ENCODE measurements at places on chromosomes 4 and X.
A peak's percentile ranks its signal among the peaks of the same experiment; 100 is the strongest.

GRCh38 chr4:13920901-13921300 is 293.4 kb upstream of the BOD1L1 start:
- no peak for DNase-seq

DNA sequence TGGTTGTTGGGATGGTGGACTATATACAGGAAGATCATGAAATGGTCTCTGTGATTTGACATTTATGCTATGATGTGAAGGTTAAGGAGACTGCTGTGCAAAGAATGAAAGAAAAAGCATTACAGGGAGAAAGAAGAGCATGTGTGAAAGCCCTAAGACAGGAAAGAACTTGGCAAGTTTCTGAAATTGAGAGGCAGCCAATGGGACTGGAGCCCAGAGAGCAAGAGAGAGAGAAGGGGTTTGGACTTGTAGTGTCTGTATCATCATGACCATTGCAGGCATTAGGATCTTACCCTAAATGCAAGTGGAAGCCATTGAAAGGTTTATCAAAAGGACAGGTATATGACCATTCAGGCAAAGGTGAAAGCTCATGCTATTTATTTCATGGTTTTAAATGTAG is 147.1 kb downstream of the NAA11 start:
- DNase-seq, result peak; percentile 74

- DNase-seq, result no peak
Observed at GRCh38 chr4:109078724-109079123, 223.7 kb downstream of the COL25A1 start.

GRCh38 chrX:118148737-118149136 is 32.1 kb upstream of the KLHL13 start:
- no peak for DNase-seq

GRCh38 chrX:133534172-133534571 is 118.9 kb upstream of the GPC4 start:
- DNase-seq, result no peak

DNA sequence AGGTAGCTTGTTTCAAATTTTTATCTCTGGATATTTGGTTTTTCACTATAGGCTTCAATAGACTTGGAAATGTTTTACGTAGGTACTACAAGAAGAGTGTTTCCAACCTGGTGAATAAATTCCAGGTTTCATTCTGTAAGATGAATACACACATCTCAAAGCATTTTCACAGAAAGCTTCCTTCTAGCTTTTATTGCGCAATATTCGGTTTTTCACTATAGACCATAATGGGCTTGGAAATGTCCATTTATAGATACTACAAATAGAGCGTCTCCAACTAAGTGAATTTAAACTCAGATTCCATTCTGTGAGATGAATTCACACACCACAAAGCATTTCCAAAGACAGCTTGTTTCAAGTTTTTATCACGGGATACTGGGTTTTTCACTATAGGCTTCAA is 857.7 kb upstream of the HS3ST1 start:
- no peak for DNase-seq

DNA sequence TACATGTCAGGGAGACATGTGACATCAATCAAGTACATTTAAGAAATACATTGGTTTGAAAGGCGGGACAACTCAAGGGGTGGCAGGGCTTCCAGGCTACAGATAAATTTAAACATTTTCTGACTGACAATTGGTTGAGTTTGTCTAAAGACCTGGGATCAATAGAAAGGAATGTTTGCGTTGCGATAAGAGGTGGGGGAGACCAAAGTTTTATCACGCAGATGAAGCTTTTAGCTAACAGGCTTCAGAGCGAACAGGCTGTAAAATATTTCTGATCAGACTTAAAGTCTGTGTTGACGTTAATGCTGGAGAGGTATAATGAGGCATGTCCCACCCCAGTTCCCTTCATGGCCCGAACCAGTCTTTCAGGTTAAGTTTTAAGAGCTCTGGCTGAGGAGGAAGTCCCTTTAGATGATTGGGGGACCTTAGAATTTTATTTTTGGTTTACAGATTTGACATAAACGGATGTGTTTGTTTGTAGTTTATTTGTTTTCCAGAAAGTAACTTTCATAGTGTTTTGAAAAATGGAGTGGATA is 346.7 kb upstream of the RASGEF1B start:
- DNase-seq, result no peak

DNA sequence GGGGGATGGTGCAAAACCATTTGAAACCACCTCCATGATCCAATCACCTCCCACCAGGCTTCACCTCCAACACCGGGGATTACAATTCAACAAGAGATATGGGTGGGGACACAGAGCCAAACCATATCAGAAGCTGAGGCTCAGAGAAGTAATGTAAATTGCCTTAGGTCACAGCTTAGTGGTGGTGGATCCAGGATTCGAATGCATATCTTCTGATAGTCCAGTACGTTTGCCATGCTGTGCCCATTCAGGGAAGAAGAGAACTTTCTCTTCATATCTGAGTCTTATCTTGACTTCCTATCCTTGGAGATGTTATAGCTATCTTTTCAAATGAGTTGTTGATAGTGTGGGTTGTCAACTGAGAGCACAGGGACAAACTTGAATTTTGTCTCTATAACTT is 325.5 kb downstream of the ZIC3 start:
- no peak for DNase-seq

- no peak for DNase-seq
Observed at GRCh38 chrX:152884171-152884570, 13.7 kb upstream of the ZNF185 start.

- no peak for DNase-seq
Observed at GRCh38 chr4:151142758-151143157, 43.3 kb downstream of the RPS3A start.

DNA sequence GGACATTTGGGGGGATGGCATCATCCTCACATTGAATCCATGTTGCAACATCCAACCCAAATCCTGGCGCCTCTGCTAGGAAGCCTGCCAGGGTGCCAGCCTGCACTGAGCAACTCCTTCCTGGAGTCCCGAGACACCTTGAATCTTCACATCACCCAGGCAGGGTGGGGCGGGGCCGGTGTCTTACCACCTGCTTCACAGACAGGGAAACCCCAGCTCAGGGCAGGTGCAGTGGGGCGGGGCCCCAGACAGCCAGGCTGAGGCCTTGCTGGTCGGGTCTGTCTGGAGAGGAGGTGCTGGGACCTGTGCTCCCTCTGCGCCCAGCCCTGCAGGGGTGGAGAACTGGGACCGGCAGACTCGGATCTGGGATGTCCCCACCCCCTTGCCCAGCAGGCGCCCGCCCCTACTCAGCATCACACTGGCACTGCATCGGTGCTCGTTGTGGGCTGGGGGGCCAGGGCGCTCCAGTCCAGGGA is 31.5 kb upstream of the HTRA3 start:
- DNase-seq, result no peak

GRCh38 chrX:133384454-133384853 is 30.8 kb downstream of the GPC4 start:
- no peak for DNase-seq

GRCh38 chr4:171239196-171239595 is 574.0 kb upstream of the GALNTL6 start:
- DNase-seq, result no peak

- DNase-seq, result no peak
Observed at GRCh38 chr4:86512631-86513030, 81.5 kb upstream of the PTPN13 start.

GRCh38 chr4:60724623-60725022 is 475.5 kb upstream of the ADGRL3 start:
- DNase-seq, result no peak

- no peak for DNase-seq
Observed at GRCh38 chr4:150579551-150580234, 2.3 kb upstream of the MAB21L2 start.

GRCh38 chrX:148422526-148422925 is 77.9 kb upstream of the AFF2 start:
- DNase-seq, result no peak

- DNase-seq, result no peak
Observed at GRCh38 chrX:118961866-118962560, 12.4 kb upstream of the LONRF3 start.

DNA sequence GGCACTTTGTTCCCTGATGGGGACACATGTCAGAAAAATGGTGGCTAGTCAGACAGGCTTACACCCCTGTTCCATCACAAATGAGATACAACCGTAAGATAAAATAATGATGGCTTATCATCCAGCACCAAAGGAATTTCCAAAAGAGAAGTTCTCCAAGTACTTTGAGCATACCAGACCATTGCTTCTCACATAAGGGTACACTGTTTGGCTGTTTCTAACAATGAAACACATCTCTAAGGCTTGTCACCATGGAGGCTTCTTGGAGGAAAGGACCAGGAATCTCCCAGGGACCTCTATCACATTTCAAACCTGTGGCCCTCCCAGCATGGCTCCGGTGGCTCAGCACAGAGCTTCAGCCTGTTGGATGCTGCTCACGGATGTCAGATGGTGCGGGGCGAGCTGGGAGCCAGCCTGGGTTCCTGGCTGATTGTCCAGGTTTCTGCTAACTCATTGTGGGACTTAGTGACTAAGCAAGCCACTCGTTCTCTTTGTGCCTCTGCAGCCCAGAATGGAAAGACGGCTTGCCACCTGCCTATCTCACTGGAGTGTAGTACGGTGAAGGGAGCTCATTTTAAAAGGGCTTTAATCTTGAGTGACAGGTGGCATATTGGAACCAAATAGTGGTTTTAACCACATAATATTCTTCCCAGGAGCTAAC is 54.5 kb downstream of the FHDC1 start:
- DNase-seq, result no peak

DNA sequence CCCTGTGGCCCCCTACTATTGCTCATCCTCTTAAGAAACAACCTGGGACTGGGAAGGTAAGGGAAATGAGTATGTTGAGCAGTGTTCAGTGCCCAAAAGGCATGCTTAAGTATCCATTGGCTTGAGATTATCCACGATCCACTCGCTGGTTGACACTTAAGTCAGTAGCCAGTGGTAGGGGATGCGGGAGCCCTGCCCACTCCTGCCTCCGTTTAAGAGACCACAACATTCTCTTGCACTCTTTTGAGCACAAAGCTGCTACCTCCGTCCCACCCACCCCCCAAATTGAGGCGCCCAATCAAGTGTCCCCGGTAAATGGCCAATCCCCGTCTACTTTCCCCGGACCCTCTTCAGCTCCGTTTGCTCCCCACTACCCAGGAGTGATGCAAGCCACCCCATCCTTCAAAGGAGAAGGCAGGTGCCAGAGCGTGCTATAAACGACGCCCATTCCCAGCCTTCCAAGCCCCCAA is 25.0 kb downstream of the UTP14A start:
- no peak for DNase-seq

- no peak for DNase-seq
Observed at GRCh38 chrX:97672608-97673007, 788.9 kb downstream of the RPA4 start.

GRCh38 chrX:19096586-19096985 is 25.7 kb downstream of the ADGRG2 start:
- no peak for DNase-seq

GRCh38 chr4:132540797-132541196 is 608.3 kb upstream of the PCDH10 start:
- DNase-seq, result no peak

DNA sequence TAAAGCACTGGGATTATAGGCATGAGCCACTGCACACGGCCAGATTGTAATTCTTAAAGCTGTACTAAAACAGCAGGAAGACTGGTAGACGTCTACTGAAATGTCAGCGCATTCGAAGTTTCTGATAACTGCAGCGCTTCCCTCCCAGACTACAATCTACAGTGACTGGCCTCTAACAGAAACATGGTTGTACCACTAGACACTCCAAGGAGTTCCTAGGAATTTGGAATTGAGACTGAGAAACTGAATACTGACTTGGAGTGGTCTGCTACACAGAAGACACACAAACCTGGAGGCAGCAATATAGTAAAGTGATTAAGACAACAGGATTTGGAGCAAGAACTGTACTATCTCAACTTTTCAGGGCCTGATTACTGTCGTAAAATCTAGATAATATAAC is 937 bp downstream of the HELQ start:
- no peak for DNase-seq

DNA sequence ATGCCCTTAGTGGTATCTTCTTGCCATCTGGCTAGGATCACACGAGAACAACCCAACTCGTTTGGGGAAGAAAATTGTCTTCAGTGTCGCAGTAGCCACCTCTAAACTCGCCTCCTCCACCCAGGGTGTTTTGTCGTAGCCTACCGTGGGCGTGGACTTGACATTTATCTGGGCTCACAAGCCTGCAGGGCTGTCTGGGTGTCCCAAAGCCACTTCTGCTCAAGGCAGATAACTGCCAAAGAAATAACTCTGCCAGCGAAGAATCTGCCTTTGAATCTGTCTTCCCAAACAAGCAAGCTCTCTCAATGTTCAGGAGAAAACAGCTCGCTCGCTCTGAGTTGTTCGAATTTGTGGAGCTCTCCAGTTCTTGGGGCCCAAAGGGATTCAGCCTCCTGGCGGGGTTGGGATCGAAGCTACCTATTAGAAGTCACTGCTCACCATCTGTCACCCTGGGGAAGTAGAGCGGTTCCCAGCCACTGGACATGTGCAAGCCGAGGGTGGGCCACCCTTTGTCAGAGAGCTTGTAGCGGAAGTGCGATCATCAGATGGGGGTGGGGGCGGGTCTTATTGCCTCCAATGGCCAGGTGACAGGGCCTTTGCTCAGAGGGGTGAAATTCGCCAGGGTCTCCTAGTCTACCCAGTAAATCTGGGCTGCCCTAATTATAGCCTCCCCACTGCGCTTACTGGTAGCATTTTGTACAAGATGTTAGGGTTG is 14.8 kb downstream of the BLOC1S4 start:
- DNase-seq, result no peak

DNA sequence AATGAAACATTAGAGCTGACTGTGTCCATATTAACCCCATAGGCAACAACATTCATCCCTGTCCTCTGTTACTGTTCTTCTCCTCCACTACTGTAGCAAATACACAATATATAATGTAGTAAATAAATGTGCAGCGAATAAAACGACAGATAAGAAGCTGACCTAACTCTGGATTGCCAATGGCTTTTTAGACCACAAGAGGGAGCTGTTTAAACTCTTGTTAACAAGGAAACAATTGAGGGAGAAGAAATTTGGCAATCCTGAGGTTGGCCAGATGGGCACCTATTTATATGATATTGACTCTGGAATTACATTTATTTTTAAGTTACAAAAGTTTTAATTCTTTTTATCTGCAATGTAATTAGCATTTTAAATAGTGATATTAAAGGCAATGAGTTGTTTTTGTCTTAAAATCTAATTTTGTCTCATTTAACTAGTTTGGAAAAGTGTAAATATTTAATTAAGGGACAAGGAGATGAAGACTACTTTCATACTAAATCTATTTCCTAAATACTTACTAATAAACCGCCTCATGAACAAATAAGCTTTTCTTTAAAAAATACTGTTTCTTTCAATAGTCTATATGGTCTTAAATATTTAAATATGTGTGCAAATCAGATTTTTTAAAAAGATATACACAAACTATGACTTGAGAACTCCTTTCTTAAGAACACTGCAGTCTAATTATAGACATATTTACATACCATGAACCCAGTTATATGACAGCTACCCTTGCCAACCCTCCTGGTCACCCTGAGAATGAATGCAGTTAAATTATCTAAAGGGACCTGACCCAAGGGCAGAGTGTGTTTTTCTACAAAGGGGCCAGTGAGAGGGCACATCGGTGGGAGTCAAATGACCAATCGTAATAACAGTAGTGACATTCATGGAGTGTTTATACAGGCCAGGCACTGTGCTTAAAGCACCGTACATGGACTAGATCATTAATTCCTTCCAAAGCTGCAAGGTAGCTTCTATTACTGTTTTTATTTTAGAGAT is 52.9 kb upstream of the HPF1 start:
- peak; percentile 38 for DNase-seq
